ENCODE measurements at places on chromosomes 11 and 22.

GRCh38 chr11:10320736-10321465 lies 16.0 kb downstream of the ADM start:
- DNase-seq, result peak; percentile 93

DNA sequence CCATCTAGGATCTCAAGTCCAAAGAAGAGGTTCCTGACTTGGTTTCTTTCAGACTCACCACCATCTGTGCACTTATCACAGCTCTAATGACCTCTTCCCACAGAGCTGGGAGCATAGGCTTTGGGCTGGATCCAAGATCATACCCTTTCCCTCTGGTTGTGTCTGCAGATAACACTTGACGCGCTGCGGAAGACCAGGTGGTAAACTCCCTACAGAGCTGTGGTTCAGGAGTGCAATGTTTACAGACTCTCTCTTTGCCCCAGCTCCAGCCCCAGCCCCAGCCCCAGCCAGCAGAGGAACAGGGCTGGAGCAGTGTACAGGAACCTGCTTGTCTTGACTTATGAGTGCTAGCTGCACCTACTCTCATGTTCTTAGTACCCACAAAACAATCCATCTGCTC lies 274.4 kb upstream of the SYN3 start:
- no peak for DNase-seq

- peak; percentile 65 for DNase-seq
Observed at GRCh38 chr11:66327171-66328030, 8.8 kb downstream of the RIN1 start.

DNA sequence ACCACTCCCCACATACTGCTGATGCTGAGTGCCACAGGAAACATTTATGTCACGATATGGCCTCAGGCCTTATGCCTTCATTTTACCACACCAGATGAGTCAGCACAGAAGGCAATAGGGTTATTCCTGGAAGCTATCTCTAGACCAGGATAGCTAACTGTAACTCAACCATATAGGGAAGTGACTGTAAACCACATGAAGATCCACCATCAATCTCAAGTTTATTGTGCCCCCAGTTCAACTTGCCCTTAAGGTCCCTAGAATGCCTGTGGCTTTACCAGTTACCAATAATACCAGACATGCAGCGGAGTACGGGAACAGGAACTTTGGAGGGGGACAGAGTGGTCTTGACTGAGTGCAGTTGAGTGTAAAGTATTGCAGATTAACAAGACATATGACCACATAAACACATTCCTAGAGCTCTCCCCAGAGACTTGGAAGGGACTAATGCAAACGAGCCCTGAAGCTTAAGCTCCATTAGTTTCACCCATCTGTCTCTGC lies 180.9 kb downstream of the KIF18A start:
- DNase-seq, result peak; percentile 5

- peak; percentile 70 for DNase-seq
Observed at GRCh38 chr11:114171257-114172054, 111.9 kb downstream of the ZBTB16 start.

- DNase-seq, result no peak
Observed at GRCh38 chr11:17682848-17683247, 36.5 kb upstream of the MYOD1 start.

DNA sequence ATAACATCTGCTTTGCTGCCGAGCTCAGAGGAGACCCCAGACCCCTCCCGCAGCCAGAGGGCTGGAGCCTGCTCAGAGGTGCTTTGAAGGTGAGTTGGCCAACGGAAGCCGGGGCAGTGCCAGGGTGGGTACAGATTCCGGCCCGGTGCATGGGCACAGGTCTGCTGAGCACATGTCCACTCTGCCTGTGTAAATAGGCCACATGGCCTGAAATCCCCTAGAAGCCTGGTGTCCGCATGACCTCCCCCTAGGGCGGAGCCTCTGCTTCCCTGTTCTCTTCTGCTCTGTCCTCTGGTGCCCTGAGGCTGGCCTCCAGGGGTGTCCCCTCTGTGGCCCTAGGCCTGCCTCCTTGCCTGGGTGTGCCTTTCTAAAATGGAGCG lies 19.6 kb upstream of the TXNRD2 start:
- no peak for DNase-seq

- DNase-seq, result no peak
Observed at GRCh38 chr11:44518968-44519550, 46.4 kb upstream of the CD82 start.

- DNase-seq, result peak; percentile 32
Observed at GRCh38 chr11:15780837-15781236, 575.5 kb downstream of the SOX6 start.

- no peak for DNase-seq
Observed at GRCh38 chr22:20402960-20403778, 9.2 kb downstream of the ZNF74 start.

- DNase-seq, result no peak
Observed at GRCh38 chr11:1229471-1230120, 6.7 kb downstream of the MUC5B start.

DNA sequence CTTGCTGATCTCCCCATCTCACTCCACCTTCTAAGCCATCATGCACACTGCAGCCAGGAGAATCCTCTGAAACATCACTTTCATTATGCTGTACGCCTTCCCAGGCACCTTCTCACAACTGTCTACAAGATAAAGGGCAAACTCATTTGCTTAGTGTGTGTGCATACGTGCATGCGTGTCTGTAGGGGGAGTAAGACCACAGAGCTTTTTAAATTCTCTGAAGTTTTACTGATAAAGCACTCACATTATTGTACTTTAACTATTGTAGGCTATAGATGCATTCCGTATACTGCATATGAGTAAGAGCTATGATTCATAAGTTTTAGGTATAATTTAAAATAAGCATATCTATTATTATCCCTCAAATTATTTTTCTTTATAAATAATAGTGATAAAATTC lies 15.3 kb upstream of the ANKK1 start:
- no peak for DNase-seq

DNA sequence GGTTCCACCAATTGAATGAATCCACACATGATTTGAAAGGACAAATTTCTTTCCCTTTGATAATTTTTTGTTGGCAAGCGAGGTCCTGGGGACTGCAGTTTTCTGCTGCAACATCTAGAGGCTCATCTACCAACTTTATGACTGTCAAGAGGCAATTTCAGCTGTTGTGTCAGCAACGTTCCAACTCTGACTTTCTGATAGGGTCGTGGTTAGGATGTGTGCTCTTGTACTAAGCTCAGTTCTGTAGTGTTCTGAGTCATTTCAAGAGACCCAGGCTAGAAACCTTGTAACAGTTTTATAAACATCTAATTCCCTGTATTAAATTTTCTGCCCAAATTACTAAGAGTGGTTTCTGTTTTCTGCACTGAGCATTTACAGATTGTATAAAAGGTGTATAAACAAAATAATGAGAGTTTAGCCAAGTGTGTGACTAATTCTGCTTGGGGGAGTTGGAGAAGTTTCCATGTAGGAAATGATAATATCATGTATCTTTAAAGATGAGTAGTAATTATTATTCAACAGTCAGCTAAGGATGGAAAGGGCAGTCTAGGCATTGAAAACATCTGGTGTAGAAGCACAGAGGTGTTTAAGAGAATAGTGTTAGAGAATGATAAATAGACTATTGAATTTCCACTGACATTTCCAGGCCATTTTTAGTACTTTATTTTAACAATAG lies 72.2 kb downstream of the RBMXL2 start:
- DNase-seq, result no peak

DNA sequence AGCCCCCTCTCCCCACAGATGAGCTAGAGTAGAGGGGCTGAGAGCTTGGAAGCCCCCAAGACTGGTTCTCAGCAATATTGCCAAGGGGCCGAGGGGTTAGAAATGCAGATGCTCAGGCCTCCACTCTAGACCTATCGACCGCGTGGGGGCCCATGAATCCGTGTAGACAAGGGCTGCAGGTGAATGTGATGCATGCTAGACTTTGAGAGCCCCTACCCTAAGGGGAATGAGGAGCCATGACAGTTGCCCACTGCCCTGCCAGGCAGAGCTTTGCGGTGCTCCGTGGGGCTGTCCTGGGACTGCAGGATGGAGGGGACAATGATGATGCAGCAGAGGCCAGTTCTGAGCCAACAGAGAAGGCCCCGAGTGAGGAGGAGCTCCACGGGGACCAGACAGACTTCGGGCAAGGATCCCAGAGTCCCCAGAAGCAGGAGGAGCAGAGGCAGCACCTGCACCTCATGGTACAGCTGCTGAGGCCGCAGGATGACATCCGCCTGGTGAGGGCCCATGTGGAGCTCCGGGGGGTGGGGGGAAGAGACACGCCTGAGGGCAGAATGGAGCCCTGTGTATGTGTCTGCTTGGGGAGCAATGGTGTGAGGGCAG lies 1.3 kb downstream of the SSH3 start:
- DNase-seq, result peak; percentile 7

DNA sequence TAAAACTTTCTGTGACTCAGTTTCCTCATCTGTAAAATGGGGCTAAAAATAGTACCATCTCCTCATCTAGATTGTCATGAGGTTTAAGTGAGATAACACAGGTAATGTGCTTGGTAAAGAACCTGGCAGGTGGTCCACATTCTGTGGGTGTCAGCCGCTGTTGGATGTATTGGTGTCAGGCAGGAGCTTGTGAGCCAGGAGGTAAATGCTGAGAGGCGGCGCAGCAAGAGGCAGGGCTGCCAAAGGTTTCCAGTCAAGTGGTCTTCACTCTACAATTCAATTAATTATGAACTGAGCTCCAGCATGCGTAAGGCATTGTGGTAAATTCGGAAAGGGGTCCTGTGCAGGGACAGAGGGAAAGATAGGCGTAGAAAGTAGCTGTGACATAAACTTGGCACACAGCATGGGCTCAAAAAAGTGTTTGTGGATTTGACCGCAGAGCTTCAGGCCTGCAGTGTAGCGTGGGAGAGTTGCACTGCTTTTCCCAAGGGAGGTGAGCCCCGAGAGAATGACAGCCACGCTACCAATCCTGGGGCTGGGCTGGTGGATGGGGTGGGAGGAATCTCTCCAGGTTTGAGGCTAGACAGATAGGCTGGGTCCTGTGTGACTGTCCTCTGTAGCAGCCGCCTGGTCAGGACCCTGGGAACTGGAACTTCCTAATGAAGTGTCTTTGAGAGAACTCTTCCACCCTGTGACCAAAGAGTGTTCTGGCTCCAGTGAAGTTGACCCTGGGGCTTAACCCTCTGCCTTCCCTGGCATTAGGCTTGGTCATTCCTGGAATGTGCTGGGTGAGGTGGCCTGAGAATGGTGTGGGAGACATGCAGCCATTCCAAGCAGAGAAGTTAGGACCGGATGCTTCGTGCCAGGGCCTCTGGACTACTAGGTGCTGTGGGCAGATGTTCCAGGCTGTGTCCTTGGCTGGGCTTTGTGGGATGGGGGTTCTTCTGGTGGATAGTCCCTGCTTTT lies 122.4 kb downstream of the FEZ1 start:
- DNase-seq, result no peak
